ENCODE measurements at places on chromosomes 2 and 18.
A peak's percentile ranks its signal among the peaks of the same experiment; 100 is the strongest.

DNA sequence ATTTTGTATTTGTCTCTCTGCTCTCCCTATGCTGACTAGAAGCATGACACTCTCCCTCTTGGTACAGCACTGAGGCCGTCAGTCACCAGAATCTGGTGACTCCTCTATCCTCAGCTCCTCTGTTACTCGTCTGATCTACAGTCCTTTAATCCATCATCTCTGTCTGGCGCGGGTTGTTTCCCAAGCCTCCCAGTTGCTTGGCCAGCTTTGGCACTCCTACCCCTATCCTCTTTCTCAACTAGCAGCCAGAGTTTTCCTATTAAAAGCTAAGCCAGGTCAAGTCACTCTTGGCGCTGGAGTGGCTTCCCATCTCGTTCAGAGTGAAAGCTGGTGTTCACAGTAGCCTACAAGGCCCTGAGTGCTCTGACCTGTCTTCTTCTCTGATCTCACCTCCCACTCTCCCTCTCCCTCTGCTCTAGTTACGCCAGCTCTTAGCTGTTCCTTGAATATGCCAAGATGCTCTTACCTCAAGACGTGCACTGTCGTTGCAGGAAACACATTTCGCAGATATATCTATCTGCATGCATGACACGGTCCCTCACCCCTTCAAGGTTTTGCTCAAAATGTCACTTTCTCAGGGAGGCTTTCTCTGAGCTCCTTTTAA lies 41.8 kb upstream of the PSME4 start:
- no peak for DNase-seq

DNA sequence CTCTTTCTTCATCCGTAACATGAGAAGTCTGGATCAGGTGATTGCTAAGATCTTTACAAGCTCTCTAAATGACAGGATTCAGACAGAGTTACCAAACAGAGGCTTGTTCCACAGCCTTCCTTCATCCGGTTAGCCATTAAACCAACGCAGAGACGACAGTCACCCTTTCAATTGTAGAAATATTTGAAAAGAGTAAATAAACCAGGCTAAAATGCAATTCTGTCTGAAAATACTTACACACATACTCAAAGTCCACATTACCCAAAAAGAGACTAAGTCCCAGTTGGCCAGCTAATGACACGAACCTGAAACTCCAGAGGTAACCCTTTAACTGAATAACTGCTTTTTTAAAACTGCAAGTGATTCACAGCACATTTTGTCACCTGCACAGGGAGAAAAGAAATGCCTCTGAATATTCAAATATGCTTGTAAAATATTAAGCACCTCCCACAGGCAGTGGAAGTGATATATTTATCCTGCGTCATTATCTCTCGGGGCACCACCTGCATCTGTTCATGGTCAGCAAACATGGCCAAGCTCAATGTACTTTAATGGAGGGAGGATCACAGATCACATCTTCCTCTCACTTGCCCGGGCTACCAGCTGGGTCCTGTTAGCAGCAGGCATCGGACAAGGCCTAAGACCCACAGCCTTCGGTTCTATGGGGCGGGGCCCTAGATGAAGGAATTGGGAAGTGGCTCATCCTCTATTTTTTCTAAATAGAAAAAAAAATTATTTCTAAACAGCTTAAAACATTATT lies 38.8 kb upstream of the DNER start:
- DNase-seq: no peak

DNA sequence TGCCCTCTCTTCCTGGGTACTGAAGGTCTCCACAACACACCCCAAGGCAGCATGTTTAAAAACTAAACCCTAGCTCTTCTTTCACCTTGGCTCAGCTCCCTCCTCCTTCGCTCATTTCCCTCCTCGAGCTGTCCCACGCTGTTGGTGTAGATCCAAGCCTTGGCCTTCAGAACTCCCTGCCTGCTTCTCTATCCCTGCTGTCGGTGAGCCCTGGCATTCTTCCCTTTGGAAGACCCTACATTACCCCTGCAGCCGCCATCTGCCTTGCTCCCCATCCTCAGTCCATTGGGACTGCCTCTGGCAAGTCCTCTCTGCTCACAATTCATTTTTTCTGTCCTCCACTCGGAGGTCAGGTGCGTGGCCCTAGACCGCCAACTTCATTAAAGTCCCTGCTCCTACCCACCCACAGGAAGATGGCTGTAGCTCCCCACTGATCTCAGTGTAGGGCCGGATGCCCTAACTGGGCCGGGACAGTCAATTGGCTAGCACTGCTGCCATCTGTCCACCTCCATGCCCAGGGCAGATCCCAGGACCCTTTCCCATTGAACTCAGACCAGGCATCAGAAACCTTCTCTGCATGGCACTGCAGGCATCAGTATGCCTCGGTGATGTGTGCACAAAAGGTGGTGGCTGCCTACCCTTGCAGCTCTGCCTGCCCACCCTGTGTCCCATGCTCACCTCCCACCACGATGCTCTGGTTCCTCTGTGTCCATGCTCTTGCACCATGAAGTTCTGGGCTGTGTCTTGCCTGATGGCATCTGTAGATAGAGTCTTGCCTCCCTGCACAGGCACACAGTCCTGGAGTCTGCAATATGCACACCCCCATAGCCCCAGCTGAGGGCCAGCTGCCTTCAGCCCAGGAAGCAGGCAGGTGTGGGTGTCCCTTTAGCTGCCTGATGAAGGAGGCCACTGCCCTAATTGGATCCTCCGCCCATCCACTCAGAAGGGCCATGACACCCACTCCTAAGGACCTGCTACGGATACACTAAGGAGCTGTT lies 5.7 kb downstream of the AMER3 start:
- no peak for DNase-seq

DNA sequence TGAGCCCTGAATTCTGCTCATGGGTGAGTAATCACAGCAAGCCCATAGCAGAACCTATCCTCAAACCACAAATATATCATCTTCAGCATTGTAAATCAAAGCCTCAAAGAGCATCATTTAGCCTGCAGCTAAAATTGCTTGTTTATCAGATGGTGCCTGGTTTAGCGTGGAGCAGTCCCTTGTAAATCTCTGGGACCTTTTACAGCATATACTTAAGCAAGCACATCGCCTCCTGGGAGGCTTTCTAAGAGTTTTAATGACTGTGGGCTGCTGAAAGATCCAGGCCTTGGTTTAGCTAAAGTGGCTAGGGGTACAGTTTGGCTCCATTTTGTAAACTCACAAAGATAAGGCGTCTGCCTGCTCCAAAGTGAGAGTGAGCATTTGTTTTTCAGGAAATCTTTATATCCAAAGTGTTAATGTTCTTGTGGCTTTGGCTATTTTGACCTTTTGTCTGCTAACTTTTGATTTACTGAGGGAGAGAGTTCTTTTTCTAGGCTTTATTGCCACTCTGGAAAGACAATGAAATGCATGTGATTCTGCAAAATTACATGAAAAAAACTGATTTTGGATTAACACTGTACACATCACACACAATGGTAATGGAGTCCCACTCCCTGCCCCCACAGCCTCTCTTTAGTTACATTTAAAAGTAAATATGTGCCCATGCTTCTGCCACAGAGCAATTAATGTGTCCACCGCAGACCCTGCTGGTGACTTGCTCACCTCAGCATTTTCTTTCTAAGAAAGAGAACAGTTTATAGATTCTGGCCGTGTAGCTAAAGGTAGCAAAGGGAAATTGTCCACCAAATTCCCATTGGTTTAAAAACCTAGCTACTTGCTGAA lies 194.8 kb downstream of the LNPK start:
- DNase-seq: no peak

GRCh38 chr2:150591496-150592285 lies 104.2 kb upstream of the RND3 start:
- no peak for DNase-seq

DNA sequence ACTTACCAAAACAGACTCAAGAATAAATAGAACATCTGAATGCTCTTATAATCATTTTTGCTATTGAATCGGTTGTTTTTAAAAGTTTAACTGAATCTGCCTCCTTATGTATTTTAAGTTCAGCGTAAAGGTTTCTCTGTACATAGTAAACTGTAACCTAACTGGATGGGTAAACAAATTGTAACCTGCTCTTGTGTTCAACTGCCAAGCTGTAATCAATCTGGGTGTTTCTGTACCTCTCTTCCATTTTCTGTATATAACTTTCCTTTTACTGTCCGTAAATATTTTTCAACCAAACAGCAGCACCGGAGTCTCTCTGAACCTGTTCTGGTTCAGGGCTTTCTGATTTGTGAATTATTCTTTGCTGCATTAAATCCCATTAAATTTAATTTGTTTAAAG lies 27.6 kb upstream of the DNAH7 start:
- DNase-seq: no peak

- DNase-seq: peak; percentile 69
Measured at GRCh38 chr2:119264781-119265692, 41.4 kb downstream of the STEAP3 start.

DNA sequence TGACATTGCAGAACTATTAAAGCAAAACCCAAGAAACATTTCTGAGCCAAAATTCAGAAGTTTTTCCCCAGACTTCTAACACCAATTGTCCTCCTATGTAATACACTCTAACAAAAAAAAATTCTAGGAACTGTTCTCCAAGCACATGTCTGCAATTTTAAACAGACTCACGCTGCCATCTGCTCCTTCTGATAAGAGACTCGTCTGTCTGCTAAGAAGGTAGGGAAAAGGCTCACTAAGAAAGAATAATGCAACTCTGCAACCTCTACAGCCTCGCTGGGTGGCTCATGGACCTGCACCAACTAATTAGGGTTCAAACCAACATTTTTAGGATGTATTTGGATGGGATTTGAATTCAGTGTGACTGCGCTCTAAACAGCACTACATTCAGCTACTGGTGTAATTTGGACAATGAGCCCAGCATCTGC lies 366.5 kb downstream of the DSC3 start:
- peak; percentile 25 for DNase-seq

- no peak for DNase-seq
Measured at GRCh38 chr2:224156436-224156835, 117.3 kb upstream of the SERPINE2 start.

DNA sequence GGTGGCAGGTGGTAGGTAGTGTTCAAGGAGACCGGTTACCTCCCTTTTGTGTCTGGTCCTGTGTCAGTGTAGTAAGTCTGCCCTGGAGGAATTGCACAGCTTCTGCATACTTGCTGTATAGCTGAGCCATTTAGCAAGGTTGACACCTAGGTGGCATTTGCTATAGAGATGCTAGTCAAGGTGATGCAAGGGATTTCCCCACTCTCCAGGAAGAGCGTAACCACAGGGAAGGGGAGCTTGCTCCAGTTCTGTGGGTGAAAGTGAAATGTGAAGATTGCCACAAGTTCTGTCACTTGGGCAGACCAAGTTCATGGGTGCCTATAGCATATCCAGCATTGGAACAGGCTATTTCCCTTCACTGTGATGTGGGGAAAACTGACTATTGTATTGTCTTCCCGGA lies 28.1 kb downstream of the NAT8 start:
- no peak for DNase-seq

DNA sequence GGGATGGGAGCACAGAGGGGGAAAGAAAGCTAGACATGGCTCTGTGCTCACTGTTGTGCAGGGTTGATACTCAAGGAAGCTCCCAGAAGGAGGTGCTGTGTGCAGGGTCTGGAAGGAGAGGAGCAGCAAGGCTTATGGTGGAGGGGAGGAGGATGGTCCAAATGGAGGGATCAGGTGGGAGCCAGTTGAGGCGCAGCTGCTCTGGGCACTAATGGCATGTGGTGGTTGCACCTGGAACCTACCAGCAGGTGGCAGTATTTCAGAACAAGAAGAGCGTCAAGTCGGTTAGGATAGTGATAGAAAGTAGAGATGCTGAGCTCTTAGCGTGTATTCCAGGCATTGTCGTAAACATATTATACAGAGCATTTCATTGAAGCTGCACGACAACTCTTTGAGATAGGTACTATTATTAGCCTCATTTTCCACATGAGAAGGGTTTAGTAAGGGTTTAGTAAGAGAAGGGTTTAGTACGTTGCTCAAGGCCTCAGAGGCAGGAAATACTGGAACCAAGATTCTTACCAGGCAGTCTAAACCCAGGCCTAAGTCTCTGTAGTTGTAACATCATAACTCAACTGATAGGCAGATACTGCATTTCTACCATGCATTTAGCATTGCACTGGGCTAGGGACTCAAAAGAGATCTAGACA lies 223.7 kb downstream of the CYP26B1 start:
- peak; percentile 87 for DNase-seq

- no peak for DNase-seq
Measured at GRCh38 chr2:157160111-157160510, 97.4 kb upstream of the GALNT5 start.

DNA sequence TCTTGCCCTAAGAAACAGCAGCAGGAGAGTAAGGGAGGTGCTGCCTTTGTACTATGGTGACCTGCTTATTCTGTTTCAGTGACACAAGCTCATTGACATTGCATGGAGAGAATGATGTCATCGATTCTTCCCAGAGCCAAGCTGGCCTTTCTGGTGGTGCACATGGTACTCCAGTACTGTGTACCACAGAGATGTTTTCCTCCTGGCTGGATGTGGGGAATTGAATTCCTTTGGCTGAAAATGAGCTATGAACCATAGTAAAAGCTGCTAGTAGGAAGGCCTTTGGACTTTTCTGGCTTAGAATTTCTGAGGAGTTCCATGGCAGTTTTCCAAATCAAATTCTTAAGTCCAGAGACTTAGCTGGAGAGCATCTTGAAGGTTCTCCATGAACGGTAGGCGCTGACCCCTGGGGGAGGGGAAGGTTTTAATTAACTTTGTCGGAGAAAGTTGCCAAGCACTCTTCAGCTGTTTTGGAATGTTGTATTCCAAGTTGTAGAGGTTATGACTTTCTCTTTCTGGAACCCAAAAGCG lies 17.1 kb upstream of the B3GNT2 start:
- no peak for DNase-seq

DNA sequence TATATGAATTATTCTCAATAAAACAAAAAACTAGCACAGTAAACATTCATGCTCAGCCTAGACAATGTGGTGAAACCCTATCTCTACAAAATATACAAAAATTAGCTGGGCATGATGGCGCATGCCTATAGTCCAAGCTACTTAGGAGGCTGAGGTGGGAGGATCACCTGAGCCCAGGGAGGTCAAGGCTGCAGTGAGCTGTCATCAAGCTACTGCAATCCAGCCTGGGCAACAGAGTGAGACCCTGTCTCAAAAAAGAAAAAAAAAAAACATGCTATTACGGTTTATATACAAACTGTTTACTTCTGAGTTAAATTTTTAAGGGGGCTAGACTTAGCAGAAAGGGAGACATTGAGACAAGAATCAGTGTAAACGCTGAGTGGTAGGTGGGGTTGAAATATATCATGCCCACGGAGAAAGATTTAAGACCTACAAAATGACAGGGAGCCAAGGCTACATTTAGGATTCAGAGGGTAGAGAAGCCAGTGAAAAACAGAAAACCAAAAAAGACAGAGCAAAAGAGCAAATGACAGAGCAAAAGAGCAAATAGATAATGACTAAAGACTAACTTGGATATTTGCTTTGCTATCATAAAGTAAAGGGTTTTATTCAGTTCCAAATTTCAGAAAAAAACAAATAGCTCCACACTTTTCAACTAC lies 7.5 kb downstream of the TTC32 start:
- DNase-seq: no peak

Data from WERI-Rb-1 (cell line).